ENCODE measurements at places on chromosomes 6 and 20.

- DNase-seq: peak; percentile 72
Measured at GRCh38 chr6:158536891-158537798, 22.7 kb upstream of the TMEM181 start.

GRCh38 chr6:40480678-40481077 lies 106.5 kb downstream of the LRFN2 start:
- DNase-seq: no peak

- DNase-seq: no peak
Measured at GRCh38 chr6:71287926-71288227, 734 bp upstream of the OGFRL1 start.

- DNase-seq: no peak
Measured at GRCh38 chr6:154606457-154606856, 96.0 kb upstream of the CNKSR3 start.

- DNase-seq: no peak
Measured at GRCh38 chr6:39829331-39829730, 37.2 kb downstream of the DAAM2 start.

GRCh38 chr6:161439093-161439492 lies 165.2 kb upstream of the AGPAT4 start:
- peak; percentile 42 for DNase-seq

GRCh38 chr6:27623103-27623502 lies 150.2 kb upstream of the ZNF184 start:
- no peak for DNase-seq

GRCh38 chr6:116396441-116396840 lies 25.7 kb downstream of the DSE start:
- DNase-seq: no peak

DNA sequence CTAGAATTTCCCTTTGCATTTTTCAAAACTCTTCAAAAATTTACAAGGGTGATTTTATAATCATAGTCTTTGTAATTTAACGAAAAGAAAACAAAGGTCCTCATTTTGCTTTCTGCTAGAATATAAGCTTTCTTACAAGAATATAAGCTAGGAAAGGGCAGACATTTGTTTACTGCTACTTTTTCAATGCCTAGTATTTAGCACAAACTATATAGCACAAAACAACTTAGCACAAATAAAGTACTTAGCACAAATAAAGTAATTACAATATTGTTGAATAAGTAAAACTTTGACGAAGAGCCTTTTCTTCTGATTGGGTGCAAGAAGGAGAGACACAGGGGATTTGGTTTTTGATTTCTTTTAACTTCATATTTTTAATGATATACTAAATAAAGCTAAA lies 87.8 kb downstream of the BCAS1 start:
- no peak for DNase-seq

GRCh38 chr6:161095916-161096315 lies 104.3 kb downstream of the MAP3K4 start:
- no peak for DNase-seq

DNA sequence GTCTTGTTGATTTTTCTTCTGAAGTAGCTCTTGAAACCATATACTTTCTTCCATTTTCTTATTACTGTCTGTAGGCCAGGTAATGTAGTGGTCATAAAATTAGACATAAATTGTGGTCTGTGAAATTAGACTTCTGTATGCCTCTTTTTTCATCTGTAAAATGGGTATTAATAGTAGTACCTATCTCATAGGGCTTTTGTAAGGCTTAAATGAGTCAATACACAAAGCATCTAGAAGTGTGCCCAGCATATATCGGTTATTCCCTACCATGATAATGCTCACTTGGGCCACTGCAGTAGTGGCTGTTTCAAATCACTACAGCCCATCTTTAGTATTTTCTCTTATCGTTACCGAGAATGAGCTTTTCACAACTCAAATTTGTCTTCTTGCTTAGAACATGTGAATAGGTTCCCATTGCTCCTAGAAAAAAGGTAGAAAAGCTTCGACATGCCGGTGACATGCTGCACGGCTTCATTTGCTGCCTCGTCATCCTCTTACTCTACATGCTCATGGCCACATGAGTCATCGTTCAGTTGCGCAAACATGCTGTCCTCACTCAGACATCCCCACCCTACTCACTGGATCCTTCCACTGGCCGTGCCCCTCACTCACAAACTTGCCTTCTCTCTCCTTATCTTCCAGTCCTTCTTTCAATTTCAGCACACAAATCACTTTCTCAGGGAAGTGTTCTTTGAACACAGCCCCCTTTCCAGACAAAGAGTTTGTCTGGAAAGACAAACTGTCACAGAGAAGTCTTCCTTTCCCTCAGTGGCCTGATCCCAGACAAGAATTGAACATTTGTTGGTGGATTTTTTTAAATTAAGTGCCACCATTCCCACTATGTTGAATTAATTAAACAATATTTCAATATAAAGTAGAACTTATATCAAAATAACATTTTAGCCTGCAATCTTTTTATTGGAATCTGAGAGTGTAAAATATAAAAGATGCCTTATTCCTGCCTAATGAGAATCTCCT lies 32.2 kb upstream of the ERVFRD-1 start:
- DNase-seq: peak; percentile 35

DNA sequence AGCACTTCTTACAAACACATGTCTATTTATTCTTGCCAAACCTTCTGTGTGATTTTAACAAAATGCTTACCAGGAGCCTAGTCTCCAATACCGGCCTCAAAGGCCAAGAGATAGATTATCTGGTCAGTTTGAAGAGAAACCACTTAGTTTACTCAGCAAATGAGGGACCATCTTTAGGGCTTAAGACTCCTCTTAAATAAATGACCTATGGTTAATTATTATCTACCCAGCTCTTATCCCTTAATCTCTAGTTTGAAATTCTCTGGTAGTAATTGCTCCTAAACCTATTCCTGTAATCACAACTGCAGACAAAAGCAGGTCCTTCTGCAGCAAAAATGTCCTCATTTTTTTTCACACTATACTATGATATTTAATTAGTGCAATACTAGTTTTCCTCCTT lies 301.8 kb downstream of the KIF16B start:
- DNase-seq: no peak

DNA sequence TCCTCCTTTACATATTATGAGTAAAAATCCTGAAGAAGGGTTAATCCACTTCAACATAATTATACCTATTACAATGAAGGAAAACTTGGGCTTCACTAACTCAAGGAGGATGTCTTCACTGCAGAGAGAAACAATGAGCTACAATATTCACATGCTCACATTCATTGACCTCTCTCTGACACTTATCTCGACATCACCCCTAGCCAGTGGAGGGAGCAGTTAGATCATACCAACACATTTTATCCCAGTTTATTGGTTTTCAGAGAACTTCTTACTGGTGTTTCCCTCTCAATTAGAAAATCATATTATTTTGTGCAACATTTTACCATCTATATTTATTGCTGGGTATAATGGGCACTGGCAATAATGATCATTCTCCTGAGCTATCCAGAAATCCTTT lies 646.5 kb downstream of the TENT5A start:
- no peak for DNase-seq

DNA sequence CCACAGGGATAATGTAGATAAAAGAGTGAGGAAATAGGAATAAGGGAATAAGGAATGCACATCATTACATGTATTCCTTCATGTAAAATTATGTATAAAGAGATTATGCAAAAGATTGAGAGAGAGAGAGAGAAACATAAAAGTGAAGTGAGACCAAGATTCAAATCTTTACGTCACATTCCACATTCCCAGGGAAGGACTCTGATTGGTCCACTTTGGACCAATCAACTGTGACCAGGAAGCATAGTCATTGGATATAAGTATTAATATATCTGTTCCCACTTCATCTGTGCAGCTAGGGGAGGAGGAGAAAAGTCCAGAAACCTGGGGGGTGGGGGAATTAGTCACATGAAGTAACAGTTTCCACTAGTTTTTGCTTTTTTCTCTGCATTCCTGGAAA lies 66.4 kb downstream of the SLC2A10 start:
- DNase-seq: no peak

DNA sequence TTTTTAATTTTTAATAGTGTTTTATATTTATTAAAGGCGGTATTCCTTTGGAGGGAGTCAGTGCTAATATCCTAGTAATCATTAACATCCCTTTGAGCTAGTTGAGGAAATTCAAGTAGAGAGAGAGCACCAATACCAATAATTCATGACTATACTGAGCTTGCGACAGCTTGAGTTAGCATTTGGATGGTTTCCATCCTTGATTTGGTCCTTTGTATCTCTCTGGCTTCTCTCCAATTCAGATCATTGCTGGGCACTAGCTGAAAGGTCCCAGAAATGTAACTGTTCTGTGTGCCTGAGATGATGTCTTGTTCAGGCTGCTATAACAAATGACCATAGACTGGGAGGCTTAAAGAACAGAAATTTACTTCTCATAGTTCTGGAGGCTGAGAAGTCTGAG lies 77.0 kb downstream of the RNF144B start:
- no peak for DNase-seq

GRCh38 chr20:8532169-8532568 lies 400.1 kb downstream of the PLCB1 start:
- DNase-seq: no peak

DNA sequence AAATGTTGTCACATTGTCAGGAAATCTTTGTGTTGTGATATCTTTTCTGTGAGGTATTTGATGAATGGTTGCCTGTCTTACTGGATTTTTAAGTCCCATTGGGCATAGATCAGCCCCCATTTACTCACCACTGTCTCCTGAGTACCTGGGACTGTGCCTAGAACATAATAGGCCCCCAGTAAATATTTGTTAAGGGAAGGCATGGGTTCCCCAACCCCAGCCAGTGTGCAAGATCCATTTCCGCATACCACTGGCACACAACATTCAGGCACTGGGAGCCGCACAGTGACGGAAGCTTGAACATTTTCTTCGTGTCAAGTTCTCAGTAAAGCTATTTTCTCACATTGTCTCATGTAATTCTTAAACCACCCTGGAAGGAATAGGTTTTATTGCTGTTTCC lies 72.2 kb downstream of the UNC5CL start:
- DNase-seq: no peak

GRCh38 chr20:48668451-48668946 lies 159.3 kb downstream of the PREX1 start:
- no peak for DNase-seq

- DNase-seq: no peak
Measured at GRCh38 chr6:170443151-170443662, 109.9 kb downstream of the PSMB1 start.

DNA sequence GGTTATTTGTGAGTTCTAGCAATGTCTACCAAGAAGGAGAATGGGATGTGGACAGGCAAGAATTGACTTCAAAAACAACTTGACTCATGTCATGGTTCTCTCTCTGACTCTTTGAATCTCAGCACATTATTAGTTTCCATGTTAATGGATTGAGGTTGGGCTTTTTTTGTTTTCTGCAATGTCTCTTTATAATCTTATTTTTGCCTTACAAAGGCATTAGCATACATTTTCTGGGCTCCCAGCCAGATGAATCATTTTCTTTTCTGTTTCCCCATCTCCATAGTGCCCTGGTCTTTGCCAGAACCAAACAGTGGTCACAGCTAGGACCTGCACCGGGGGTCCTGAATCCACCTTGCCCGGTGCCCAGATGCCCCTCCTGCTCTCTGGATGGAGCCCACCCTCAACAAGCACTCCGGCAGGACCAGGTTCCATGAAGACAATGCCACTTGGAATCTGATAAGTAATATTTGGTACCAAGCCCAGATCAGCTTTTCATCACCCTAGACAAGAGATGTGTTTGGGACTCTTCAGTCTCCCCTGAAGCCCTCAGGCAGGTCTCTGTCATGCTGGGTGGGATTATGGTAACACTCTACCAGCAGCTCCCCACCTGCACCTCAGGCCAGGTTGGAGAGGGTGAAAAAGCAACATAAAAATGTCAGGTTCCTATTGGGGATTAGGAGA lies 266.7 kb upstream of the SULF2 start:
- no peak for DNase-seq

DNA sequence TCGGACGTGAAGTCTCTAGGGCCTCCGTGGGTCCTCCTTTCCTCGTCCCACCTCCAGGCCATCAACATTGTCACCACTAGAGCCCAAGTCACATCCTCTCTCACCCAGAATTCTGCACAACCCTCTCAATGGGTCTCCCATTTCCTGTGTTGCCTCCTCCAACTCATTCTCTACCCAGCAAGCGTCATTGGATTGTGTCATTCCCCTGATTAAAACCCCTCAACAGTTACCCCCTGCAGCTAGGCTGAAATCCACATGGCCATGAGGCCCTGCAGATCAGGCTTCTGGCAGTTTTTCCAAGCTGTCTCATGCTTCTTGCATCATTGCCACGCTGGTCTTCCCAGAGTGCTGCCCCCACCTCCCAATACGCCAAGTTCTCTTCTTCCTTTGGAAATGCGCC lies 12.9 kb upstream of the FAM210B start:
- DNase-seq: no peak

GRCh38 chr6:43703512-43704429 lies 16.2 kb upstream of the MRPS18A start:
- DNase-seq: no peak

GRCh38 chr6:139776041-139776440 lies 401.6 kb upstream of the CITED2 start:
- DNase-seq: no peak

DNA sequence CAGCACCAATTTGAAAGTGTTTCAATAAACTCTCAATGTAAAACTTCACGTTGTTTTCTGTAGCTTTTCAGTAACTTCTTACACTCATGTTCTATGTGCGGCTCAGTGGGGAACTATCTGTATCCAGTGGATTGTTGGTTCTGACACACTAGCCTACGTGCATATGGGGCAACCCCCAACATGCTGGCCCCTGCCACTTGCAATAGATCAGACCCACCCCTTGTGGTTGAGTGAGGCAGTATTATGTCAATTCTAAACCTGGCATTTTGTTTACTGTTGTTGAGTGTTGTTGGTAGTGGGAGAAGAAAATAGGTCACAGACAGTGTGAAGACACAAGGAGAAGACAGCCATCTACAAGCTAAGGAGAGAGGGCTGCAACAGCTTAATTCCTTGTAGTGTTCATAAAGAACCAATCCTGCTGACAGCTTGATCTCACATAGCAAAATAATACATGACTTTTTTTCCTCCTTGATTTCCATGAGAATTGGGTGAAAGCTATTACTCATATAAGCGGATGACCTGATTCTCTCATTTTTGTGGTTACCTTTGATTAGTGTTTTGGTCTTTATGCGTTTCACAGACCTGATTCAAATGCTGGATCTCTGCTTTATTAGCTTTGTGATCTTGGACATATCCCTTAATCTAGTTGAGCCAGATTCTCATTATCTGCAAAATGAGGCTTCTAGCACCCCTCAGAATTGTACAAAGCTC lies 320.4 kb downstream of the LAMA2 start:
- no peak for DNase-seq

DNA sequence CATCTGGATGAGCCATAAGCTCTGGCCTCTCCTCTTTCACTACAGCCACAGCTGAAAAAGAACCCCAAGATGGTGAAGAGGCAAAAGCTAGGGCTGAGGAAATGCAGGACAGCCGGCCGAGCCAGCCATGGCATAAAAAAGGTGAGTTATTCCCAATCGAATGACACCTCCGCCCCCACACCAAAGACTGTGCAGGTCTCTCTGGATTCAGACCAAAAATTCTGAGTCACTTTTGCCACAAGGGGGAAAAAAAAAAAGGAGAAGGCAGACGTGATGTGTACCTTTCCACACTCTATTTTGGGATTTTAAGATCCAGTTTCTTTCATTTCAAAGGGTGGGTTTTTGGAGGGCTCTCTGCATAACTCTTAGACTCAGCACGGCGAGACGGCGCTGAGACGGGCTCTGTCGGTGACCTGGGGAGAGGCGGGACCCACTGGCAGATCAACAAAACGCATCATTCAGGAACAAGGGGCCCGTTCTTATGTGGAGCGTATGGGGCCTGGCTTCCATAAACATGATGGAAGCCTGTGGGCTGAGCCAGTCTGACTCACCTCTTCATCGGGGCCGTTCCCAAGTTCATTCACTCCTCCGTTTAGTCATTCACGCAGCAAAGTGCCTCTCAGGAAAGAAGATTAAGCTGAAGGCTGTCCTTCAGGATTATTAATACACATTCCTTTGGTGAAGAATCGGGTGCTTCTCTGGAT lies 54.8 kb downstream of the NFATC2 start:
- DNase-seq: peak; percentile 73

All from 8988T (cell line).